ENCODE measurements at places on chromosomes 1 and 21.

DNA sequence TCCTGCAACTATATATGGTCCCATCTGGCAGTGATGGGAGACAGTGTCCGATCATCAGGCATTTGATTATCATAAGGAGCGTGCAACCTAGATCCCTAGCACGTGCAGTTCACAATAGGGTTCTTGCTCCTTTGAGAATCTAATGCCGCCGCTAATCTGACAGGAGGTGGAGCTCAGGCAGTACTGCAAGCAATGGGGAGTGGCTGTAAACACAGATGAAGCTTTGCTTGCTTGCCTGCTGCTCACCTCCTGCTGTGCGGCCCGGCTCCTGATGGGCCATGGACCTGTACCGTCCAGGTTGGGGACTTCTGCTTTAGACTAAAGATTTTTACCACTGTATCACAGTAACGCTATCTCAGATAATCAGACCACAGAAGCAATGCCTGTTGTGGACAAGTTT, 63.8 kb downstream of the TGFB2 start:
- no peak for DNase-seq

GRCh38 chr1:41810446-41810845, 108.3 kb downstream of the HIVEP3 start:
- DNase-seq = no peak

DNA sequence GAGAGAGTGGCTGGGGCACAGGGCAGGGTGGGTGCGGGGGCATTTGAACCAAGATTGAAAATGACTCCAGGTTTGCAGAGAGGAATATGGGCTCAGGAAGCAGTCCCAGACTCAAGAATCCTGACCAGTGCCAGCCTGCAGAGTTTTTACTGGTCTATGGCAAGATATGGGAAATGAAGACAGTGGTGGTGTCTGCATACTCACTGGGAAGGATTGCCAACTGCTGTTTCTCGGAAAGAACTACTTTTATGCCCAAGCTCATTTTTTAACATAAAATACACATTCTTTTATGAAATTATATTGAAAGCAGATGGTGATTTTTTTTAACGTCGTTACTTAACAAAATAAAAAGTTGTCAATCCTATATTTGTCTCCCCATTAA, 401.8 kb downstream of the CAMTA1 start:
- DNase-seq = no peak

DNA sequence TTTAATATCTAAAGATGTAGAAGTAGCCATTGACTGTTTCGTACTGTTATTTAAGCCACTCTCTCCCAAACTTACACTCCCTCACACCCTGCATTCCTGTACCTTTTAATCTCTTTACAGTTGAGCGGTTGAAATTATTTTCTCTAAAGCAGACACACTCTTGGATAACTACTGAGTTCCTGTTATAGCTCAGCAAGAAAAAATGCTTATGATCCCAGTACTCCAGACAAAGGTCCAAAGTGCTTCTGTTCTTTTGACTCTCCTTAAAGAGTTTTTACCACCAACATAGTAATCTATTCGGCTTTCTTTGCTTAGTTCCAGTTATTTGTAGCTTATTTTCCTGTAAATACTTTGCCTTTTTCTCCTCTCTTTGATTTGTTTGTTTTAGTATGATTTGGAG, 100.1 kb downstream of the ATF6 start:
- DNase-seq = no peak

- DNase-seq = no peak
Measured at GRCh38 chr1:215749414-215749813, 182.3 kb downstream of the KCTD3 start.

GRCh38 chr1:55402142-55402541, 187.0 kb upstream of the USP24 start:
- DNase-seq = no peak

GRCh38 chr1:156128308-156128653, 13.8 kb downstream of the LMNA start:
- no peak for DNase-seq

- DNase-seq = no peak
Measured at GRCh38 chr1:178531887-178532286, 19.0 kb downstream of the TEX35 start.

Data from stimulated activated CD8-positive, alpha-beta memory T cell treated with anti-CD3 and anti-CD28 coated beads, Interleukin-4, amount 100 ng/mL, for 1 hour (primary cell).